ENCODE measurements at places on chromosomes 2 and 18. TPM values are rescaled to one million over a fixed set of nuclear protein-coding genes. Genes with fewer than 3 reads are reported as not detected.

GRCh38 chr18:73948497-73948896 lies 199.1 kb downstream of the FBXO15 start:
- no peaks in the 10 kb centered on the region for H3K27me3 ChIP-seq
- no peaks in the 10 kb centered on the region for H3K36me3 ChIP-seq
- no peak overlapping the region for H3K27ac ChIP-seq
- no peak for DNase-seq
- no peaks in the 10 kb centered on the region for H3K4me1 ChIP-seq

GRCh38 chr2:134395779-134396178 lies 141.9 kb downstream of the MGAT5 start:
- H3K4me3 ChIP-seq, result no peak overlapping the region
- no peaks in the 10 kb centered on the region for H3K27me3 ChIP-seq
- no peak for DNase-seq

DNA sequence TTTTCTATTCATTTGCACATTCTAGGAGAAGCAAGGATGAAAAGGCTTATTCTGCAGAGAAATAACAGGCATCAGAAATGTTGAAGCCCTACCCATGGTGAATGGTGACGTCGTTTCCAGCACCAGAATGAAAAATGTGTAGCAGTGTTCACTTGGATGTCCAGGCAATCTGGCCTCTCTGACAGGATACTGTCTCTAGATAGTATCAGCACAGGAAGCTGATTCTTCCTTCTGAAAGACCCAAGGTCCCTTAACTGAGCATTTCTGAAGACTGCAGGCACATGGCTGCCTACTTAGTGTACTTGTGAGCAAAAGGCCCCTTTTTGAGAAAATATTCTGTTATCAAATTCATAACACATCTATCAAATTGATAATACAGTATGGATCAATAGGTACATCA lies 234.1 kb downstream of the XIRP2 start:
- no peaks in the 10 kb centered on the region for H3K27me3 ChIP-seq
- H3K27ac ChIP-seq, result no peak overlapping the region
- no peak for DNase-seq
- no peak overlapping the region for H3K4me3 ChIP-seq

DNA sequence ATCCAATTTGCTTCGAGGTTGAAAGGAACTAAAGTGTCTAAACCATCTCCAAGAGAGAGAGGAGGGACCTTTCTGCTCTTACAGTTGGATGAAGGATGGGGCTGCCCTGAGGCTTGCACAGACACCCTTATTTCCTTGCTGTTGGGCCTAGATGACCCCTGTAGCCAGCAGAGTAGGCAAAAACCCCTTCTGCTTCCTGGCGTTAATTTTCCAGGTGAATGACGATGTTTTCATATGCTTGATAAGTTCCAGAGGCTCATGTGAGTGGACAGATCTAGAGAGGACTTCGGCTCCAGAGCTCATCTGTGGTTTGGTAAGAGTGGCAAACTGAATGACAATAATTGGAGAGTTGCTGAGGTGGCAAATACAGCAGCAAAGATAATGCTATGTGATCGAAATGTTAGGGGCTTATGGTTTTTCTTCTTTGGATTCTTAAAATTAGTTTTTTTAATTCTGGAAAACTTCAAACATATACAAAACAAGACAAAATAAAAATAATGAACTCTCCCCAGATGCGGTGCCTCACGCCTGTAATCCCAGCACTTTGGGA lies 98.6 kb upstream of the MAP4K3 start:
- no peaks in the 10 kb centered on the region for H3K4me1 ChIP-seq
- H3K27ac ChIP-seq, result no peak overlapping the region
- DNase-seq, result no peak
- no peaks in the 10 kb centered on the region for H3K27me3 ChIP-seq
- H3K4me3 ChIP-seq, result no peak overlapping the region

- no peak for DNase-seq
- H3K27ac ChIP-seq, result no peak overlapping the region
- H3K27me3 ChIP-seq, result no peaks in the 10 kb centered on the region
- H3K4me3 ChIP-seq, result no peak overlapping the region
- H3K4me1 ChIP-seq, result peaks cover 19% of the 10 kb centered on the region
- H3K36me3 ChIP-seq, result no peaks in the 10 kb centered on the region
Observed at GRCh38 chr2:231701456-231702373, 6.6 kb upstream of the PTMA start.

GRCh38 chr2:50118905-50119702 lies 912.8 kb downstream of the NRXN1 start:
- H3K4me1 ChIP-seq, result no peaks in the 10 kb centered on the region
- H3K27ac ChIP-seq, result no peak overlapping the region
- no peak for DNase-seq
- no peaks in the 10 kb centered on the region for H3K27me3 ChIP-seq
- H3K4me3 ChIP-seq, result no peak overlapping the region

- no peak for DNase-seq
- H3K27ac ChIP-seq, result no peak overlapping the region
- H3K4me1 ChIP-seq, result no peaks in the 10 kb centered on the region
- H3K4me3 ChIP-seq, result no peak overlapping the region
- no peaks in the 10 kb centered on the region for H3K27me3 ChIP-seq
Observed at GRCh38 chr2:20723543-20723942, 56.6 kb downstream of the GDF7 start.

Gene ZC3H8
- 17.4 TPM for polyA plus RNA-seq

Gene RGPD6
- 42.0 TPM for polyA plus RNA-seq

Gene EFR3B
- 44.1 TPM for polyA plus RNA-seq

Gene C2orf69
- polyA plus RNA-seq, result 24.9 TPM

Gene DDX18
- polyA plus RNA-seq, result 52.1 TPM
